Stimulated activated CD4-positive, alpha-beta T cell treated with anti-CD3 and anti-CD28 coated beads, TNF-alpha, amount 100 ng/mL, for 1 hour (primary cell): ENCODE measurements at places on chromosomes 7 and 10.

DNA sequence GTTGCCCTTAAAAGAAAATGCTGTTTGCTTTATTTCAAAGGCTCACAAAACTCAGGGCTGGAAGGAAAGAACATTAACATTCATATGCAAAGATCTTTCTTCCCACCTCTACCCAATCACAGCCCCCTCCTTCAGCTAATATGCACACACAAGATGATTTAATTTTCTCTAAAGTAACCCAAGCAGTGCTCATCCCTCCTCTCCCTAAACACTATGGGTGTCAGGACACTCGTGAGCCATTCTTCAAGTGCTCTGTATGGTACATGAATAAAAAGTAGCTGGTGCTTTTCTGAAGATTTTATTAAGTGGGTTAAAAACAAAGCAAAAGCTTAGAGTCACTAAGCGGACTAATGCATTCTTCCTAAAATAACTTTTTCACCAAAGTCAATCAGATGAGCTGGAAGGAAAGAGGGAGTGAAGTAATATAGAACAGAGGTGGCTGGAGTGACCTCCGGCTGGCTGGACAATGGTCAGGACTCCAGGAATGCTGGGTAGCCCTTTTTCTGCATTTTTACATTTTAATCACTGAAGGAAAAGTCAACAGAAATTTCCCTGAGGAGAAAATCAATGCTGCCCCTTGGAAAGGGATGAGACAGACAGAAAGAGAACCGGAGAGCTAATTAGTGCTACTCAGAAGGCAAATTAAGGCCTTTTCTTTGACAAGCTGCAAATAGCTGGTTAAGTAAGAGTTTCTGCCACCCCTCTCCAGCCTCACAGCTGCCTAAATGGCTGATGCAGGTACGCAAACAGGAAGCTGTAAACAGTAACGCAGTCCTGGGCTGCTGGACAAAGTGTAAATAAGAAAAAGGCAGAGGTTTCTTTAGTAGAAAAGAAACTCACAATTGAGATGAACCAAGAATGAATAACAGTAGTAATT lies 6.6 kb downstream of the DGKI start:
- DNase-seq: no peak

DNA sequence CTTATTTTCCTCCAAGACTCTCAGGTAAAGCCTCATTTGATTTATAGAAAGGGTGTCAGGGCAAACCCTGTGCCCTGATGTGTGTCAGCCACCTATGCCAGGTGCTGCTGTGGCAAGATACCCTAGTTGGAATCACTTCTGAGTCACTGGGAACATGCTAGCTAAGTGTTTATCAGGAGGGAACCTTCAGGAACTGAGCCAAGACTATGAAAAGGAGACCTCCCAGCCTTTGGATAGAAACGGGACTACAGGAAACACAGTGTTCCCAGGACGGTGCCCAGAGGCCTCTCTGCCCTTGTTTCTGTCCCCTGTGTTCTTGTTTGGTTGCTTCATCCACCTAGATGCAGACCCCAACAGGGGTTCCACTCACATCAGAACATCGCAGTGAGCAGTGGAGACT lies 28.5 kb downstream of the CNNM1 start:
- DNase-seq: no peak

- DNase-seq: no peak
These were observed 261.2 kb downstream of the PPP1R3A start for GRCh38 chr7:113657603-113658002.

DNA sequence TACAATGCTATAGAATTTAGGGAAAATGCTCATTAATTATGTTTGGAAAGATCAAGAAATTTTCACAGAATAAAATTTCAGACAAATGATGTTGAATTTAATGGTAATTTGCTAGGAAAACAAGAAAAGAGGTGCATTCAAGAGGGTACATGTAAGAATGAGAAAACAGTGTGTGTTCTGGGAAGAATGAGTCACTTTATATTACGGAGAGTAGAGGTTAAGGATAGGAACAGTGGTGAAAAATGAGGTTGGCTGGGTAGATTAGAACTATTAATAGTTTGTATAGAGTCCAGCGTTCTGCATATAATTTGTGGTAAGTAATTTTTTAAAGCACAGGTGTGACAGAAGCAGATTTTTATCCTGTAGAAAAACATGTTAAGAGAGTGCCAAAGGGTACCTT lies 336.7 kb upstream of the MBL2 start:
- no peak for DNase-seq

GRCh38 chr7:45055594-45056219 lies 33.1 kb downstream of the NACAD start:
- DNase-seq: no peak

- DNase-seq: no peak
These were observed 56.5 kb downstream of the SHTN1 start for GRCh38 chr10:116948530-116948870.
